ENCODE measurements at places on chromosomes 3 and 15. TPM values are rescaled to one million over a fixed set of nuclear protein-coding genes. Genes with fewer than 3 reads are reported as not detected.
A peak's percentile ranks its signal among the peaks of the same experiment; 100 is the strongest.

DNA sequence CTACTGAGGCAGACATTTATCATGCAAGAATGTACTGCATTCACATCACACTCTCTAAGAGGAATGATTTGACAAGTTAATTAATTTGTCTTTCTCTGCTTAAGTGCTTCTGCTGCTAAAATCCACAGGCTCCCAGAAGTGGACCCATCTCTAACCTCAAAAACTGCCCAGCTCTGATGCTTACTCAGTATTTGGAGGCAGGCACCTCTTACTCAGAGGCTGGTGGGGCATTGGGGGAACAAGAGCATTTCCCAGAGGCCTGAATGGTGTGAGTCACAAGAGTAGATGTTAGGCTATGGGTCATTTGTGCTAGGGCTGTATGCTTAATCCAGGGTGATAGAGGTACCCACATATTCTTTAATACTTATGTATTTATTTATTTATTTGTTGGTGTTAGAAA, 34.4 kb upstream of the HCN4 start:
- DNase-seq = no peak

DNA sequence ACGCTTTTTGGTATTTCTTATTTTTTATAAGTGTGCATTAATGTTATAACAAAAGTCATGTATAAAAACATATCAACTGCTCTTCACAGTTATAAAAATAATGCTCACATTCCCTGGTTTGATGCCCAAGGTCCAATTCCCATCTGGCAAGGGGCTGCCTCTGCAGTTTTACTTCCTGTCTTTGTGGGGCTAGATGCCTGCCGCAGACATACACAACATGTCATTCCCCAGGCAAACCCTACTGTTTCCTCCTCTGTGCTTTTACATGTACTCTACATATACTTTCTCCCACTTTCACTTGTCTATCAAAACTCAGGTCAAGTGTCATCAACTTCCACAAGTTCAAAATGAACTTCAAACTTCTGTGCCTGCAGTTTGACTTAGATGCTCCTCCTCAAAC, 60.5 kb upstream of the ETV5 start:
- no peak for DNase-seq

DNA sequence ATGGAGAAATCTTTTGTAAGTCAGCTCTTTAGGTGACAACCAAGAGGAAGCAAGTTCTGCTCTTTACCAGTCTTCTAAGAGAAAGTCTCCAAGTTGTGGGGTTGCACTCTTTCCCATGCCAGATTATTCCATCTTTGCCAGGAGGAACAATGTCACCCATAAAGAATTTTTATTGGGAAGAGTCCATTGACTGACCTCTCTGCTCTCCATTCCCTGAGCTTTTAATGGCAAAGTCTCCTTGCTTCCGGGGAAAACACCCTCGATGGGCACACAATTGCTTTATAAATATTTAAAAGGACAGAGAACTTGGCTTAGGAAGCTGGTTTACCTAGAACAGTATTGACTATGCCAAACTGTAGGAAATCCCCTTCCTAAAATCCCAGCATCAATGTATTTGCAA, 19.9 kb upstream of the UBE2E1 start:
- DNase-seq = no peak

GRCh38 chr3:165640970-165641369, 196.3 kb downstream of the BCHE start:
- DNase-seq = no peak

- DNase-seq = no peak
Observed at GRCh38 chr3:126656371-126657134, 1.6 kb upstream of the TXNRD3 start.

GRCh38 chr15:43346305-43346704, 15.9 kb upstream of the LCMT2 start:
- peak; percentile 50 for DNase-seq

CSPG5 gene
- 1.1 TPM for total RNA-seq

ARGFX gene
- 1.1 TPM for total RNA-seq

DNA sequence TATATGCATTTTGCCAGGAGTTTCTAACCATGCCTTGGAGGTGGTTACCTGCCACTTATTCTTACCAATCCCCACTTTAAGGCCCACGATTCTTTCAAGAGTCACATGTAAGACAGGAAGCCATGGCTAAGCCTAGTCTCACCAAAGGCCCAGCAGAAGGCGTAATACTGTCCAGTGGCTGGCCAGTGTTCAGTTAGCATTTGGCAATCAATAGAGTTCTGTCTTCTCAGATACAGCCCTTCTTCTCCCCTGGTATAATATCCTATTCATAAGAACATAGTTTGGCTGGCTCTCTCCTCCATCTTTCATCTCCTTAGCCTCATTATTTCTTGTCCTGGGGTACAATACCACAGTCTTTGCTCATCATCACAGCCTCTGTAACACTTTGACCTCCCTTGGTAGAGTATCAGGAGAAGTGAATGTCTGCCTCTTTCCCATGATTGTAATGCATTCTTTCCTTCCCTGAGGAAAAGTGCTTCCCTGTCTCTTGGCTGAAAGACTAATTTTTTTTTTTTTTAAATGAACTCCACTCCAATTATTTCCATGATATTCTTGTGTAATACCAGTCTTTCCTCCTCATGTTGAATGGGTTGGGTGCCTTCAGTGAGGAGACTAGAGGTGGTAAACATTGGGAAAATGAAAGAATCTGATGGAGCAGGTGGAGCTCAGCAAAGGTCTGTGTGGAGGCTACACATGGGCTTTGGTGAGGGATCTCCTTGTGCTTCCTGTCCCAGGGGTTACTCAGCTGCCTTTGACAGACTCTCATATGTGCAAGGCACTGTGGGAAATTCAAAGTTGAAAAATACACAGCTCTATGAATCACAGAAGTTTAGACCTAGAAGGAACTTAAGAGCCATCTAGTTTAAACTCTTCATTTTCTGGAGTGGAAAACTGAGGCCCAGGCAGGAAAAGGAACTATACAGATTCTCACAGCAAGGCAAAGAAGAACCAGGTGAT, 218.2 kb downstream of the P3H2 start:
- no peak for DNase-seq

- DNase-seq = no peak
Observed at GRCh38 chr3:46887980-46888494, 10.5 kb downstream of the PTH1R start.

DNA sequence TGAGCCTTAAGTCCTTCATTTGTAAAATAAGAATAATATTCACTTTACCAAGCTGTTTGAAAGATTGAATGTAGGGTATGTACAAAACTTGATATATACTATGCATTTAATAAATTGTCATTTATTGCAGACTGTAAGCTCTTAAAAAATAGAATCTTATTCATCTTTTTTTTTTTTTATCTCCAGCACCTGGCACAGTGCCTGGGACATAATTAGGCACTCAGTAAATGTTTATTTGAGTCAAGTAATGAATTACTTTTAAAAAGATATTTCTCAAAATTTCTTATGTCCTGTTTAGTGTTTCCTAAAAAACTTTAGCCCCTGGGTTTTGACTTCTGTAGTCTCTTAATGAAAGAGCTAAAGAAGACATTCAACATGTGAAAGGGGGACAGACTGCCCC, 71.7 kb downstream of the TOP2B start:
- DNase-seq = no peak

GRCh38 chr3:106570426-106570825, 701.6 kb upstream of the CBLB start:
- DNase-seq = no peak

- DNase-seq = no peak
Observed at GRCh38 chr3:141409940-141410241, 41.6 kb downstream of the ZBTB38 start.

BLM gene
- total RNA-seq = 65.9 TPM

GRCh38 chr3:197372047-197372661, 73.7 kb upstream of the DLG1 start:
- DNase-seq = peak; percentile 73

DNA sequence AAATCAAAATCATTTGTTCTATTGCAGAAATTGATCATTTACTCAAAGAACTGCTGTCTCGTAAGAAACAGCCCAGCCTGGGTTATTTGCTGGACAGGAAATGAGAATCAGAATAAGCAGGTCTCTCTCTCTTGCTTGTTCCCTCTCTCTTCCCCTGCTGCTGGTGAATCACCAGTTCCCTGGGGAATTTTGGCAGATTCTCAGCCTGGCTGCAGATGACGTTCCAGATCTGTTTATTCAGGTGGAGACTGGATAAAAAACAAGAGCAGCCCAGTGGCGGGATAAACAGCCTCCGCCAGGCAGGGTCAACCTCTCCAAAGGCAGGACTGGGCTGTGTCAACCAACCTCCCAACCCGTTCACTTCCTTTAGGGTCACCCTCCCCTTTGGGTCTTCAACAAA, 72.1 kb downstream of the LRIG1 start:
- DNase-seq = peak; percentile 89

DNA sequence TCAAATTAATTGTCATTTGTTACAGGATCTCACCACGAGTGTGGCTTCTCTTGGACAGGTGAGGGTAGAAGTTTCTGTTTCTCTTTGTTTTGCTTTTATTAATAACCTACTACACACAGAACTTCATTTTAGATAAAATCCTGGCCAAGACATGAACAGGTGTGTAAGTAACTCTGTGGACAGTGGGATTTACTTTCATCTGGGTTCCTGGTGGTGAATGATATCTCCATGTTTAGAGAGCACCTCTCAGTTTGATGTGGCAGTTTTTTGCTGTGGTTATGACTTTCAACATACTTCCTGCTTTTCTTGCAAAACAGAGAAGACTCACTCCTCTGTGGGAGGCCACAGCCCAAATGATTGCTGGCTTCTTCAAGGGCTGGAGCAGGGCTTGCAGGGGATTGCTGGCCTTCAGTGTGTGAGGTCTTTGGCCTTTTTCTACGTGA, 71.1 kb upstream of the XCR1 start:
- no peak for DNase-seq

TM2D3 gene
- total RNA-seq = 57.0 TPM

- DNase-seq = no peak
Observed at GRCh38 chr15:36109943-36110658, 469.3 kb upstream of the CDIN1 start.

DNA sequence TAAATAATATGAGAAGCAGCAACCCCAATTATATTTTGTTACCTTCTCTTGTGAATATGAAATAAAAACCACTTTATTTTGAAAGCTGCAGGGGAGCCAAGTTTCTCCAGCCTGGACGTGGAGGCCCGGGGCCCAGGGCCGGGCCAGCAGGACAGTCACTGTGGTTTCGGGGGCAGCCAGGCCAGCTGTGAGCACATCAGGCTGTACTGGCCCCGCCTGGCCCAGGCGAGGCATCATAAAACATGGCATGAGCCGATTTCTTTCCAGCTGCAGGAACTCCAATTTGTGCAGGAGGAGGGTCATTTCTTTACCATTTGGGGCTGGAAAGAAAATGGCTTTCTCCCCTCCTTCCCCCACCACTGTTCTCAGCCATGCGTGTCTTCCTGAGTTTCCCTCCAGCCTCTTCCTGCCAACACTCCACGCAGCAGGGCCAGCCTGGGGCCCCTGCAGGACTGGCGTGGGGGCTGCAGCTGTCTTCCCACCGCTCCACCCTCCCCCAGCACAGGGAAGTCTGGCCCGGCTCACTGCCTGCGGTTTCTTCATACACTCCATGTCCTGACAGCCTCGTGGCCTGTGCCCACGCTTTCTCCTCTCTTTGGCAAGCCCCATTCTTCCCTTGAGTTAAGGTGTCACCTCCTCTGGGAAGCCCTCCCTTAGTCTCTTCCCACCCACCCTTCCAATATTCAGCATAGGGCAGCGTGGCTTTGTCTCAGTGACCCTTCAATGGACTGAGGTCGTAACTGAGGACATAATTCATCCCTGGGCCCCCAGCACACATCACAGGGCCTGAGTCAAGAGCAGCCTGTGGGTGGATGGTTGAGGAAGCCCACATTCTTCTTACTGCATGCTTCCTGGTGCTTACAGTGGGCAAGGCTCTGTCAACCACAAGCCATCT, 135.8 kb downstream of the CHSY1 start:
- DNase-seq = peak; percentile 86

- peak; percentile 65 for DNase-seq
Observed at GRCh38 chr15:101250341-101250831, 1.5 kb downstream of the CHSY1 start.

DNA sequence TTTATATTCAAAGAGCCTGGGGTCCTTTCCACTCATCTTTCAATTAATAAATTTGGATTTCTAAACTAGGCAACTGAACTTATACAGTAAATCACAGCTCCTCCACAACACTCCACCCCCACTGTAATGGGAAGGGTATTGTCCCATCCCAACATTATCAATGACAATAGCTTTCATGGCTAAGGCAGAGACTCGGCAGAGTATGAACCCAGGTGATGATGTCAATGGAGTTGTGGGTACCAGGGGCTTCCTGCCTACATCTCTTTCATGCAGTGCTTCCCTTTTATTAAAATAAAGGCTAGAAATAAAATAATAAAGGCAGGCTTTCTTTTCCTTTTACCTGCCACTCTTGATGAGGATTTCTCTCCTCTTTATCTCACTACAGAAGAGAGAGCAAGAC, 109.5 kb downstream of the ADAM10 start:
- DNase-seq = no peak

GRCh38 chr3:157170861-157171260, 10.9 kb upstream of the CCNL1 start:
- no peak for DNase-seq

EBLN2 gene
- total RNA-seq = 4.4 TPM

GOLGA8H gene
- 2.1 TPM for total RNA-seq

GRCh38 chr3:14685179-14685578, 10.2 kb downstream of the C3orf20 start:
- no peak for DNase-seq

- no peak for DNase-seq
Observed at GRCh38 chr3:128679338-128679737, 28.7 kb upstream of the RPN1 start.

- DNase-seq = no peak
Observed at GRCh38 chr15:85897207-85897894, 102.6 kb upstream of the KLHL25 start.

- DNase-seq = no peak
Observed at GRCh38 chr15:40855706-40856234, 11.9 kb downstream of the SPINT1 start.

GRCh38 chr3:41681479-41681878, 280.4 kb downstream of the ULK4 start:
- peak; percentile 54 for DNase-seq

SCAP gene
- total RNA-seq = 47.5 TPM

ASB14 gene
- total RNA-seq = not detected

DNA sequence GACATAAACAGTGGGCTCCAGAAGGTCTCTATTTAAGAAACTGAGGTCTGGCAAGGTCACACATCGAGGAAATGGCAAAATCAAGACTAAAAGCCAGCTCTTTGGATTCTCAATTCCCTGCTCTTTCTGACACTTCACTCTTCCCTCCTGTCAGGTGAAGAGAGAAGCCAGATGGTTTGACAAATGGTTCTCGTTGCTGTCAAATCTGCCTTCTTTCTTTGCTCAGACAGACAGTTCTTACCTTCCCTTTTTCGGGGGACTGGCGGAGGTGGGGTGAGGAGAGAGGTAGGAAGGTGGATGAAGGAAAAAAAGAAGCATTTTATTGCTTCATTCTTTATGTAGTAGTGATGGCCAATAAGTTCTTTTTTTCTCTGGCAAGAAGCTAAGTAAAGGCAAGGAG, 133.4 kb downstream of the LPP start:
- no peak for DNase-seq

OIP5 gene
- 33.7 TPM for total RNA-seq

GRCh38 chr15:99734575-99734974, 1.3 kb upstream of the LYSMD4 start:
- DNase-seq = peak; percentile 32

Data from SJCRH30 (cell line).